ENCODE measurements at places on chromosomes 12 and 14.

DNA sequence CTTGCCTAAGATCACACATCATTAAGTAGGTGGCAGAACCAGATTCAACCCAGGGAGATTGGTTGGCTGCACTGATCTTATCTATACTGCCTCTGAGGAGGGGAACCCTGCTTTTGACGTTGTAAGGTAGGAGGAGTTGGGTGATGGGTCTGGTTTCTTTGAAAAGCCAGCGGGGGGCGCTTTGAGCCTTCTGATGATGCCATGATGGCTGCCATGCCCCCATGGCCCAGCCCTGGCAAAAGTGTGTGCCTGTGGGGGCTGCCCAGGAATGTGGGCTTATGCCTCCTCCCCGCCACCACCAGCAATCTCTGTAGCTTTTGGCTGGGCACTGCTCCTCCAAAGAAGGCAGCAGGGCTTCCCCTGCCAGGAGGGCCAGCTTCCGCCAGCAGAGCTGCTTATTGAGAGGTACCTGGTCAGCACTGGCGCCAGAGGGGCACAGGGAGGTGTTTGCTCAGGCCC is 224.3 kb downstream of the SLC41A2 start:
- no peak for DNase-seq

GRCh38 chr14:99267381-99267780 is 4.6 kb downstream of the BCL11B start:
- no peak for DNase-seq

DNA sequence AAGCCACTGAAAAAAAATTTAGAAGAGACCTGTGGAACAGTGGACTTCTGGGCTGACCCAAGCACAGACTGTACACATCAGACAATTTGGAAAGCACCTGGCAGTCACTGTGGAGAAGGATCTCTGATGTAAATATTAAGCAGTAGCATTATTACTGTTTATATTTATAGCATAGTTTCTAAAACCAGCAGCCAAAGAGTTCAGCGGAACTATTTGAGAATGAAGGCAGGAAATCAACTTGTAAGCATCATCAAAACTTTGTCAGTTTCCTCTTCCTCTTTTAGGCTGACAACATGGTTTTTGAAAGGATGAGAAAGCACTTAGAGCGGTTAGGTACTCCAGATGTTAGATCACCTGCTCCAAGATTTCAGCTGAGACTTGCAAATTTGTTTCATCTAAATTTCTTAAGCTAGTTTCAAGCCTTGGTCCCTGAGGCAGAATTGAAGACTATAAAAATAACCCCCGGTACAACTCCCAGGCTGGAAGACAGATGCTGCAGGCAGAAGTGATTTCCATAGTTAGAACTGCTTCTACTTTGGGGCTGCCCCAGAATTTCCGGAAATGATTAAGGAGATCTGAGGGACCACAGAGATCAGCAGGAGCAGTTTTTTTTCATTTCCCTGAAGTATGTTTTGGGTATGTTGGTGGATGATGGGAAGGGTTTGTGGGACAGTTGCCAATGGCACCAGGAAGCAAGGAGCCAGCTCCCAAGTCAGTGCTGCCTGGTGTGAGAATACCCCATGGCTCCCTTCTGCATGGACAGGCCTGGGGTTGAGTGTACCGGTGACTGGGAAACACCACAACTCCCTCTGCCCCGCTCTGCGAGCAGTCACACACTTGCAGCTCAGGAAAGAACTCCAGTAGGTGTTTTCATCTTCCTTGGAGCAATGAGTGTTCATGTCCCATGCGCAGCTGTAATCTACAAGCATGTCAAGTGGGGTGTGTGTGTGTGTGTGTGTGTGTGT is 354.5 kb downstream of the NUAK1 start:
- no peak for DNase-seq

- DNase-seq = no peak
Measured at GRCh38 chr12:19003141-19003540, 126.4 kb upstream of the PLEKHA5 start.

DNA sequence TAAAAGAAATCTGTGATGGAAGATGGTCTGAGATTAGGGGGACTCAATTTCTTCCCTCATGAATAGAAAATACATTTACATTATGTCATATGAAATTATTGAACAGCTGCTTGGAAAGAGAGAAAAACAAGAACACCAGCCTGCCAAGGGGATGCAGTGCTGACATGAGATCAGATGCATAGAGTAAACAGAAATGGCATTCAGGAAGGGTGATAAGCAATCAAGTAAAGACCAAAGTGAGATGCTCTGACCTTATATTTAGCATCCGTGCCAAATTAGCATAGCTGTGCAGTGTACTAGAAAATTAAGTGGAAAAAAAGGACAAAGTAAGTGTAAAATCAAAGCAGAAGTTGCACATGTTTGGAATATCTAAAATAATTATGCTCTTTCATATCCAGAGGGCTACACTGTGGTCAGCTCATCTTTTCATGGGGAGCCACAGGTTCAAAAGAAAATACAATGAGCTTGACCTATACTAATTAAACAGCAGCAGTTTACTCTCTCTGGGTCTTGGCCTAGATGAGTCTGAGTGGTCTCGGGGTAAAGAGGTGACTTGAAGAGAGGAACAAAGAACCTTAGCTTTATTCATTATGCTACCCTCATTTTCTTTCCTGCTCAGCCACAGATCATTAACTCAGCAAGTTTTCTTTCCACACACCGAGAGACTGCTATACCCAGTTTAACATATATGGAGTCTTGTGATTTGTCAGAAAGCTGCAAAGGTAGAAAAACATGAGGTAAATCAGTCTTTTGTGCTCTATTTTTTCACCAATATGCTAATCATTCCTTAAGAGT is 359.4 kb upstream of the FOXG1 start:
- no peak for DNase-seq

GRCh38 chr12:49019120-49019430 is 499 bp upstream of the PRKAG1 start:
- no peak for DNase-seq

- no peak for DNase-seq
Measured at GRCh38 chr12:6233121-6233971, 33.1 kb downstream of the CD9 start.

GRCh38 chr12:122730215-122731014 is at the start of gene HCAR1:
TSS of gene HCAR1 (minus strand) at chr12:122730844. CDS start at chr12:122730339, 505 bp downstream.
- peak; percentile 36 for DNase-seq

GRCh38 chr14:57008534-57008933 is 198.3 kb upstream of the OTX2 start:
- no peak for DNase-seq

DNA sequence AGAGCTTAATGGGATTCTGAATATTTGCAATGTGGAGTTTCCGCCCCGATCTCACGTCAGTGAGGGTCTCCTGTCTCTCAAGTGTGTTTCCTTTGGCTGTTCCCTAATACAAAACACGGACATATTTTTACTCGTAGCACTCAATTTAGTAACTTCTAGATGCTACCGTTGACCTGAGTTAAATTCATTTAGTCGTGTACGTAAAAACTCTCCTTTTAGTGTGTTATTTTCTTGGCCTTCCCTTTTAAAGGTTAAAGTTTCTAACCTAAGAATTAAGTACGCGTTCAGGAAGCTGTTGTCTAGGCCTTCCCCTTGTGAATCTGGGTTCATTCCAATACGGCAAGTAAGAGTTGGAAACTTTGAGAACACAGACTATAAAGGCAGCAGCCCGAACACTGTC is 64.4 kb downstream of the DDX51 start:
- no peak for DNase-seq

DNA sequence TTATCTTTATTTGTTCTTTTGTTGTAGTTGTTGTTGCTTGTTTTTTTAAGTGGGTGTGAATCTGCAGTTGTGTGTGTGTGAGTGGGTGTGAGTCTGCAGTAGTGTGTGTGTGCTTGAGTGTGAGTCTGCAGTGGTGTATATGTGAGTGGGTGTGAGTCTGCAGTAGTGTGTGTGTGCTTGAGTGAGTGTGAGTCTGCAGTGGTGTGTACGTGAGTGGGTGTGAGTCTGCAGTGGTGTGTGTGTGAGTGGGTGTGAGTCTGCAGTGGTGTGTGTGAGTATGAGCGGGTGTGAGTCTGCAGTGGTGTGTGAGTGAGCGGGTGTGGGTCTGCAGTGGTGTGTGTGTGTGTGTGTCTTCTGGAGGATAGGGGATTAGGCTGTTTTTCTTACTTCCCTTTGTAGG is 1186.8 kb upstream of the SEL1L start:
- DNase-seq = no peak

DNA sequence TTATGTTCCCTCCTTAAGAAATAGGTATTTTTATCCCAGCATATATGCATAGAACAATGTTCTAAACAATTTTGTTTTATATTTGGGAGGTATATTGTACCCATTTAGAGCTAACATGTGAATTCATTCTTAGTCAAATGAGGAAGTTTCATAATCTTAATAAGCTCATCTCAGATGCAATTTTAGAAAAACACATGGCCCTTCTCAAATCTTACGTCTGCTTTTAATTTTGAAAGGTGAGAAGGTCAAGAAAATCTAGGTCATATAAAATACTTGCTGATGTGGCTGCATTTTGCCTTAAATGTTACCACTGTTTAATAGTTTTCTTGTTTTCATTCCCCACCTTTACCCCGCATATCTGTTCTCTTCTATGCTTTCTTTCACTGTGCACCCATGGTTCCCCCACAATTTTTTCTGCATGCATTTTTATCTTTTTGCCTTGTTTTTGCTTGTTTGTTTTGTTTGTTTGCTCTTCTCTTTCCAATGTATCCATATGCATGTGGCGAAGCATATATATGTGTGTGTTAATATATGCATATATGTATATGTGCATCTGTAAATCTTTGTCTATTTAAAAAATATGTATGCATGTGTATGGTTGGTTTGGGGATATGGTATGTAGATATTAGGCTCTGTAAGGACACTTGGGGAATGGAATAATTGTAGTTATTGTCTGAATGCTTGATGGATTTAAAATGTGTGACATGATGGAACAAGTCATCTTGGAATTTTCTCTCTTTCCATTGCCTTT is 317.1 kb downstream of the BCAT1 start:
- DNase-seq = no peak

DNA sequence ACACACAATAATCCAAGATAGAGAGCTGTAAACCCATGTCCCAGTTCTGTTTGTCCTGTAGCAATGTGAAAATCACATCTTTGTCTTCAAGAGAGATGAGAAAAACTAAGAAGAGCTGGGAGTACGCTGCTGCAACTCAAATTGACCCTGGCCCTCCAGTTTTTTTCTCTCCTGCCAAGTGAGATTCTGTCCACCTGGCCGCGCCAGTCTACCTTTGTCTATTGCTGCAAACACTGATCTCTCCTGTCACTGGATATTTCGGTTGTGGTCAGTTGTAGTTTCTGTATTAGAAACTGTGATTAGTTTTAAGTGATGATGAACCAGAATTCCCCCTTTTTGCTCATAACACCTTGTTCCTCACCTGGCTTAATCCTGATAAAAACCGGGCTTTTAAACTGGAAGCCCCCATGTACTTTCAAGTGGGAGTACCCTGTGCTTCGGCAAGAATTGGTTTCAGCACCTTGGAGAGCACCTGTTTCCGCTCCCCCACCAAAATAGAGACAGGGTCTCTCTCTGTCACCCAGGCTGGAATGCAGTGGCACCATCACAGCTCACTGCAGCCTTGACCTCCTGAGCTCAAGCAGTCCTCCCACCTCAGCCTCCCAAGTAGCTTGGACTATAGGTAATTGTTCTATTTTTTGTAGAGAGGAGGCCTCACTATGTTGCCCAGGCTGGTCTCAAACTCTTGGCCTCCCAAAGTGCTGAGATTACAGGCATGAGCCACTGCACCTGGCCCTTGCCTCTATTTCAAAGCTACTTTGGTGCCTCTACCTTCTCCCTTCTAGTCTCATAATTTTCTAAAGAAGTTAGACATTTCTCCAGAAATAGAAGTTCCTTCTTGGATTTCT is 156.8 kb downstream of the PHETA1 start:
- no peak for DNase-seq

GRCh38 chr12:19706936-19707335 is 267.6 kb downstream of the AEBP2 start:
- no peak for DNase-seq

DNA sequence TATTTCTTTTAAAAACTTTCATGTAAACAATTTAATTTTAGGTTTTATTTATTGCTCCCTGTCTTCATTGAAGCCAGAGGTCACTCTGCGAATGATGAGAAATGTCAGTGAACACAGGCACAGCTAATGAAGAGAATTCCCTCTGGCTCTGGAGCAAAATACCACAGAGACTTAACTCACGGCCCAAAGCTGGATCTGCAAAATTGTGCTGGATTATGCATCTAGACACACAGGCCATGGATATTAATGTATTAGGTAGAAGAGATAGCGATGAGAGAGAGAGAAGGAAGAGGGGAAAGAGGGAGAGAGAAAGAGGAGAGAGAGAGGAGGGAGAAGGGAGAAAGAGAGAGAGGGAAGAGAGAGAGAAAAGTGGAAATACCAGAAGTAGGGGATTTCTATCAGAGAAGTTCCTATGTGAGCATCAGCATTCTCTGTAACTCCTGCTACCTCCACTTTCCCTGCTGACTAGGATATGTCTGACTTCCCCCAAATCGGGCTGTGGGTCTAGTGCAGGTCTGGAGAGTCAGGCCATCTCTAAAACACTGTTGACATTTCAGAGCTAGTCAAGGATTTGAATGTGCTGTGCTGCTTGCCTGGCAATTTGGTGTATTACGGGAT is 3.7 kb downstream of the ARHGDIB start:
- DNase-seq = no peak
